Thyroid gland (tissue), 4 donors: ENCODE measurements at places on chromosomes 11 and 22.

DNA sequence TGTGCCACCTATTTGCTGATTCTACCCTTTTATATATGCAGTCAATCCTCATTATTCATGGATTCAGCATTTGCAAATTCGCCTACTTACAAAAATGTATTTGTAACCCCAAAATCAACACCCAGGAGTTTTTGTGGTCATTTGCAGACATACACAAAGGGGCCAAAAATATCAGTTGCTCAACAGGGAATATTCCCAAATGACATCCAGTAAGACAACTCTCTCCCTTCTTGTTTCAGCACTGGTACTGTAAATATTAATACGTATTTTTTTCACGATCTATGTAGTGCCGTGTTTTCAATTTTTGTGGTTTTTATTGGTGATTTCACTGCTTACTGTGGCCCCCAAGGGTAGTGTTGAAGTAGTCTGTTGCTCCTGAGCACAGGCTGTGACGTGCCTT is 11.8 kb upstream of the CAVIN3 start:
- no peak for DNase-seq

- no peak for DNase-seq
These were observed 5.2 kb downstream of the MRGPRE start for GRCh38 chr11:3226846-3227567.

DNA sequence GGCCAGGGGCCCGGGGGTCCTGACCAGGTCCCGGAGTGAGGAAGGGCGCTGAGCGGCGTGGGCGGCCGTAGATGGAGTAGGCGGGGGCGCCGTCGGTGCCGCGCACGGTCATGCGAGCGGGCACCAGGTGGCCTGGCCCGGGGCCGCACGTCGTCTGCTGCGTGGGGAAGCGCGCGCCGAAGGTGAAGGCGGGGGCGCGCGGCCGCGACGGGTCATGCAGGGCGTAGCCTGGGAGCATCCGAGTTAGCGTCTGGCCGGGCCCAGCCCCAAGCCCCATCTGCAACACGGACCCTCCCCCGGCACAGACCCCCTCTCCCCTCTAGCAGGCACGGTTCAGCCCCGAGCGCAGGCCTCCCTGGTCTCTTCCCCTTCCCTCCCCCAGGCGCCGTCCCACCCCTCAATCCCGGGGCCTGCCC is 1.7 kb upstream of the TYMP start:
- DNase-seq = peak; percentile 50

DNA sequence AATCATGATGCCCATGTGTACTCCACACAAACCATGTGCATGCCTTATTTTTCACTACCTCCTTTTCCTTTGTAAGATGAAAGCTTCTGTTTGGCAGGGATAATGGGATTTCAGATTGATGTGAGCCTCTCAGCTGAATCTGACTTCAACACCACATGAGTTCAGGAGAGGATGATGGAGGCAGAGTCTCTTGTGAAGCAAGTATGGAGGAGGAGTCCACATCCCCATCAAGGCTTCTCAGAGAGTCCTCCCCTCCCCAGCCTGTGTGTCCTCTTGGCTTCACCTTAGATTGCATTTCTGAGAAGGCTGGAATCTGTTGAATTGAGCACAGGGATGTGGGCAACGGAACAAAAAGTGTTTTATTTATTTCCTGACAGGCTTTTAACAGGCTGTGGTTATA is 370.4 kb downstream of the FAT3 start:
- DNase-seq = no peak

GRCh38 chr11:60959431-60959830 is 7.5 kb upstream of the SLC15A3 start:
- DNase-seq = no peak

DNA sequence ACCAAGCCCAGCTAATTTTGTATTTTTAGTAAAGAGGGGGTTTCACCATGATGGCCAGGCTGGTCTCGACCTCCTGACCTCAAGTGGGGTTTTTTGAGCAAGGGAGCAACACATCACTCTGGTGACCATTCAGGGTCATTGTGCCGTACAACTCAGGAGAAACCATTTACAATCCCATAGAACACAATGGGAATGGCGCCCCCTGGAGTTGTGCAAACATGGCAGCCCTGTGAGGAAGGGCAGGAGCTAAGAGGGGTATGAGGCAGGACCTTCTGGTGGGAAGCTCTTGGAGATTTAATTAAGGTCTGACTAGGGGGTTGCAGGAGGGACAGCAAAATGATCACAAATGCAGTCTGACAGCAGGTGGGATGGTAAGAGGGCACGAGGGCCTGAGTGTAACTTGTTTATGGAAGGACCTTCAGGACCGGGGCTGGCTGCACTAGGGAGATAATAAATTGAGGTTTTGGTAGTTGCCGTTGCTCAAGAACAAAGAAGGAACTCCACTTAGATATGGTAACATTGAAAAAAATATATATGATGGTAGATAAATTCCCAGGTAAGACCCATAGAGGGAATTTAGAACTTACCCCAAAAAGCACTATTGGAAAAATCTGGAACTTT is 9.1 kb upstream of the CSF2RB start:
- DNase-seq = no peak

- DNase-seq = no peak
These were observed 1.0 kb upstream of the TUBA8 start for GRCh38 chr22:18109410-18110193.

- no peak for DNase-seq
These were observed 592 bp downstream of the EEF1G start for GRCh38 chr11:62573006-62573591.

DNA sequence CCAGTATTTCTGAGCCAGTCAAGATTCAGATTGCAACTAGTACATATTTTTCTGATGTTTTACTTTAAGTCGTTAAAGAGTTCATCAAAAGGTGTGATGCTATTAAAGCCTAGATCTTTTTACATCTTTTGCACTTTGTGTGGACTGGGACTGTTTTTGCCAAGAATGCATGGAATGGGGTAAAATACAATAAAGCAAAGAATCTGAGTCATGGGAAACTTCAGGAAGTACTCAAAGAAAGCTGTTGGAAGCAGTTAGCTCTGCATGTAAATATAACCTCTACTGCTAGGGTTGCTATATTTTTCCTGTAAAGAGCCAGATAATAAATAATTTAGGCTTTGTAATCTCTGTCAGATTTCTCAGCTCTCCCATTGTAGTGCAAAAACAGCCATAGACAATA is 20.9 kb downstream of the ATXN10 start:
- no peak for DNase-seq

DNA sequence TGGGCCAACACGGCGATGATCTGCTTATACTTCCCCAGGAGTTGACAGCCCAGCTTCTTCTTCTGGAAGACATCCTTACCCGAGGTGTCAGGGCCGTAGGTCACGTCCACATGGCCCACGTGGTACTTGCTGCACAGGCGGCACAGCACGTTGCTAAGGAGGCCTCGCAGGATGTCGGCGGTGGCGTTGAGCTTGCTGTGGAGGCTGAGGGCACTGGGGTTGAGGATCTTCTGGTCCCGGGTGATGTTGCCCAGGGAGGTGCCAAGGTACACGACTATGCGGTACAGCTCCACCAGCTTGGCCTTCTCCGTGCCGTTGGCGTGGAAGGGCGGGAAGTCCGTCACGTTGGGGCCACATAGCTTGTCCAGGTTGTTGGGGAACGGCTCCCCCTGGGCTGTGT is 2.9 kb downstream of the LIF start:
- DNase-seq = no peak

- no peak for DNase-seq
These were observed 15.2 kb downstream of the CD82 start for GRCh38 chr11:44580701-44581100.

DNA sequence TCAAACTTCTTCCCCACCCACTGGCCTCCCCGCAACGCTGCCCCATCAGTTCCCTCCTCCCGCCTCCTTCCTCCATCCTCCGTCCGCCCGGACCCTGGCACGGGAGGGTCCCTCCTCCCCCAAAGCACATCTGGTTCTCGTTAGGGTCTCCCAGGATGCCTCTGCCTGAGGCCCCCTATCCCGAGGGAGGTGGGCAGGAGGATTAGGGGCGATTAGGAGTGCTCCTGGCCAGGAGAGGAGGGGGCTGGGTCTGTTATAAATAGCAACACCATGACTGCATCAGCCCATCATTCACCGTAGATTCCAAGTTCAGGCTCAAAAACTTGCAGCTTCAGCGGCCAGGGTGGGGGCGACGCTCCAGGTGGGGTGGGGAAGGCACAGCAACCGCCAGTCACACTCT is 10.4 kb downstream of the MYRF start:
- no peak for DNase-seq

DNA sequence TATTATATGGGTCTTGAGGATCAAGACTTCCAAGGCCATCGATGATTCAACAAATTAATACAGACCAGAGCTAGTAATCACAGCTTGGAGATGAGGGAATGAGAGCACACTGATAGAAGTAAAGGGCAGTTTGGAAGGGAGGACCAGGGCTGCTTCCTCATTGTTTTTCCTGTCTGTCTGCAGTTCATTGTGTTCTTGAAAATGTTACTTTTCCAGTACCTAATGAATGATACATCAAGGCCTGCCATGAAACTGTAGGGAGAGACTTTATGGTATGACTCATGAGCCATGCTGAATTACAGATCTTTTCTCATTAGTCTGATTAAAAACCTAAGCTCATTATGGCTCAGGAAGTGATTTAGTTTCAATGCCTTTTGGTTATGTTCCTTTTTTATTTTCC is 855.6 kb downstream of the KCNA4 start:
- DNase-seq = no peak

GRCh38 chr11:9397746-9398680 is 13.6 kb downstream of the IPO7 start:
- no peak for DNase-seq

- DNase-seq = no peak
These were observed 158.5 kb downstream of the MSANTD4 start for GRCh38 chr11:105863523-105863922.

GRCh38 chr22:23094260-23094659 is 23.9 kb downstream of the GNAZ start:
- no peak for DNase-seq

- DNase-seq = no peak
These were observed 733.0 kb upstream of the KIRREL3 start for GRCh38 chr11:127733552-127733951.

DNA sequence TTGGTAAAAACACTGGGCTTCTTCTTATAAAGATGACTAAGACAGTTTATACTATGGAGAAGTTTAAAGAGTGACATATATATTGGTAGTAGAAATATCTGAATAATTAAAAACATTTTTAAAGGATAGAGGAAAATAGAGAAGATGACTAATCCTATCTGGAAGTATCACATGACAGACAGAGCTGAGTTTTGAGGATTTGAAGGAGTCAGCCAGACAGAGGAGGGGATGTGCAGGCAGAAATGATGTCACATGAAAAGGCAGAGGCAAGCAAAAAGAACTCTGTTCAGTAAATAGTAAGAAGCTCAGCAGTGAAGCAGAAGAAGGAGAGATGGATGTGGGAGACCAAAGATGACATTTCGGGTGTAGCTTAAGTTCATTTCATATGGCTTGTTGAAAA is 1.6 kb downstream of the OR10A2 start:
- DNase-seq = no peak

DNA sequence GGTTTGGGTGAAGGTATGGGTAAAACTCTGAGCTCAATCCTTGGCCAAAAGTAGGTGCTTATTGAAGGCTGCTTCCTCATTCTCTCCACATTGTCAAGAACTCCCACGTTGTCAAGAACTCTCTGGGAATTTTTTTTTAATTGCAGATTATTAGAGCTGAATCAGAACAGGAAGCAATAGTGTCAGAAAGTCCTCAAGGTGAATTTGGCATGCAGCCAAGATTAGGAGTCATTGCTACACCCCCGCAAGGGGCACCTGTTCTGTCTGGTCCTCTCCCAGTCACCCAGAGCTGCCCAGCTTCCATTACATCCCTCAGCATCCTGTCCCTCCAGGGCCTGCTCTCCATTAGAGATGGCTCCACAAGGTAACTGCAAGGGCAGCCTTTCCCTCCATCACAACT is 996.5 kb downstream of the OPCML start:
- no peak for DNase-seq

DNA sequence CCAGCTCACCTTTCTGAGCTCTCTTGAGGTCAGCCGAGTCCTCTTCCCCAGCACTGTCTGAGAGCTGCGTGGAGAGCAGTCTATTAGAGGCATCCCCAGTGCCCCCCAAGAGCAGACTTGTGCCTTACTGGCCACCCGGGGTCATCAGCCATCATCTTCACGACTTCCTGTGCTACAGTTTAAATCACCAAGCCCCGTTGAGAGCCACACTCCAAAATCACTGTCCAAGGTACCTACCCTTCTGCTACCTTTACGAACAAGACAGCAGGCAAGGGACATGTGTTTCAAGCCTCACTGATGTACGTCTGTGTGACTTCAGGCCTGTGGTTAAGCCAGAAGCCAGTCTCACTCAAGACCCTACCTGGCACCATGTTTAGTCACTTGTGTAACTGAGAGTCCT is 35.1 kb downstream of the MORC2 start:
- no peak for DNase-seq

GRCh38 chr22:38240734-38241252 is 32.0 kb downstream of the TMEM184B start:
- DNase-seq = peak; percentile 31

- DNase-seq = no peak
These were observed 107.3 kb upstream of the BDNF start for GRCh38 chr11:27807596-27807995.

DNA sequence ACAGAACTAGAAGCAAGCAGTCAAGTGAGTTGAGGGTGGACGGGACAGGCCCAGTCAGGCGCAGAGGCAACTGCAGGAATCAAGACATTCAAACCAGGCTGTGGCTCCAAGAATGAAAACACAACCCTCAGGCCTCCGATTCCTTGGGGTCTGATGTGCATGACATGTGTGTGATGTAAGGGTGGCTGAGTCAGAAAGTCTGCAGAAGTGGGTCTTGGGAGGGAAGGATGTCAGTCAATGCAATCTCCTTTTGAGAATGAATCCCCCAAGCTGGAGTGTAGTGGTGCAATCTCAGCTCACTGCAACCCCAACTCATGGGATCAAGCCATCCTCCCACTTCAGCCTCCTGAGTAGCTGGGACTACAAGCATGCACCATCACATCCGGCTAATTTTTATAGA is 15.9 kb upstream of the PDE2A start:
- no peak for DNase-seq

- no peak for DNase-seq
These were observed 14.8 kb downstream of the OR5B3 start for GRCh38 chr11:58391879-58392278.

DNA sequence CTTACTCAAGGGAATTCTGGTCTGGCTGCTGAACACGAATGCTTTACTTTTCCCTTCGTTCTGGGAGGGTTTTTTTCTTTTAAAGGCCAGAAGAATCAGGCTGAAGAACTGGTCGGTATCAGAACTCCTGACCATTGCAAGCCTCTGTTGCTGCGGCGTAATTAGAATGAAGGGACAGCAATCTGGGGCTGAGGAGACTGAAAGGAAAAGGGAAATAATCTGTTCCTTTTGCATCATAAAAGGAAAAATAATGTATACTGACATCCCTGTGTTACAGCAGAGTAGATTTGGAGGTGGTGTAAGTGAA is 670 bp downstream of the SC5D start:
- DNase-seq = no peak

- DNase-seq = no peak
These were observed 90.8 kb upstream of the PARVA start for GRCh38 chr11:12286606-12287005.

GRCh38 chr11:37946155-37946766 is 1348.2 kb upstream of the RAG2 start:
- DNase-seq = peak; percentile 38

- no peak for DNase-seq
These were observed 15.9 kb upstream of the SNX19 start for GRCh38 chr11:130932086-130932712.
